ENCODE measurements at places on chromosomes 11 and 22.

- DNase-seq: no peak
Observed at GRCh38 chr11:115705200-115705599, 201.0 kb upstream of the CADM1 start.

DNA sequence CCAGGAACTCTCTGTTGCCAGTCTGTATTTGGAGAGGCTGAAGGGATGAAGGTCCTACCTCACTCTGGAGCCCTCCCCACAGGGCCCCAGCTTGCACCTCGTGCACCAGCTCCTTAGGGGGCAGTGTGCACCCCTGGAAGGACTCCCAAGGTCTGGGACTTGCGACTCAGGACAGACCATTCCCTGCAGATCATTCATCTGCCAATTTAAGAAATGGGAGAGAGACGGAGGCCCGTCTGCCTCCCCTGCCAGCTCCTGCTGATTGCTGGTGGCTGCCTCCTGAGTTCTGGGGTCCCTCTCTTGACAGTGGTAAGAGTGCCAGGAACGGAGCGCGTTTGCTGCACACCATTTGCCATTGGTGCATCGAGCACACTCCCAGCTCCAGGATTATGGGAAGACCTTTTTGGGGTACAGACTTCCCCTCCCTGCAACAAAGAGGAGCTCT is 27.4 kb upstream of the MALAT1 start:
- no peak for DNase-seq

- no peak for DNase-seq
Observed at GRCh38 chr11:92222701-92223100, 1.9 kb upstream of the FAT3 start.

DNA sequence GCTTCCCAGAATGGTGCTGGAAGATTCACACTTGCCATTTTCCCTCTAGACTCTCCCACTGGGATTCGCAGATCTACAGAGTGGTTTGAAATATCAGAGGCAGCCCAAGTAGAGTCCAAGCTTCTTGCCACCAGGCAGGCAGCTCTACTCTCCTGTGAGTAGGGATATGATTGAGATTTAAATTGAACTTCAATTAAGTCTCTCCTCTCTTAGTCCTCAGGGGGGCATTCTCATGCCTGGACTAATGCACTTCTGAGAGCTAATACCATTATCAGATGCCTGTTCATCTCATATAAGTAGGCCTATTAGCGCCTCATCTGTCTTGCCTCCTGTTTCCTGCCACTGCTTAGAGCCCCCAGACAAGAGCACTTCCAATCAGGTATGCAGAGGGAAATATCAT is 25.5 kb upstream of the AMPD3 start:
- DNase-seq: no peak

DNA sequence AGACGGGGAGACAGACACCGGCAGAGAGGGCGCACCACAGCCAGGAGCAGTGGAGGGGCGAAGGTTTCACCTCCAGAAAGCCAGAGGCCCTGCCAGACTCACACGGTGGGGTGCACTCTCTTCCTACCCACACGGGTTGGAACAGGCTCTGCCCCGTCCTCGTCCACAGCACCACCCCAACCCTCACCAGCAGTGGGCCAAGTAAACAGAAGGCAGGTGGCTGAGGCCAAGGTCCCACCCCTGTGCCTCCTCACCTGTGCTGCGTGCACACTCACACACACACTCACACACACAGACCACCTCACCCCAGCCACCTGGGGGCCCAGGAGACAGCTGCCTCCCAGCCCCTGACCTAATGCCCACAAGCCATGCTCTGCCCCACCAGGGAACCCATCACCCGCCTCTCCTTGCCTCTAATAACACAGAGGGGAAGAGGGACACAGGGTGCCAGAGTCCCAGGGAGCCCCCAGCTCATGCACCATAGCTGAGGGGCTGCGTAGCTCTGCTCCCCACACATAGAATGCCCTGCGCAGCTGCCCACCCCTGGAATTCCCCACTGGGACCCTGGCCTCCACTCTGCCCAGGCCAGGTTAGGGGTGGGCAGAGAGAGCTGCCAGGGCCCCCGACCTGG is 3.1 kb downstream of the CYB5R3 start:
- no peak for DNase-seq

GRCh38 chr11:62917906-62918502 is 3.2 kb downstream of the CHRM1 start:
- no peak for DNase-seq

DNA sequence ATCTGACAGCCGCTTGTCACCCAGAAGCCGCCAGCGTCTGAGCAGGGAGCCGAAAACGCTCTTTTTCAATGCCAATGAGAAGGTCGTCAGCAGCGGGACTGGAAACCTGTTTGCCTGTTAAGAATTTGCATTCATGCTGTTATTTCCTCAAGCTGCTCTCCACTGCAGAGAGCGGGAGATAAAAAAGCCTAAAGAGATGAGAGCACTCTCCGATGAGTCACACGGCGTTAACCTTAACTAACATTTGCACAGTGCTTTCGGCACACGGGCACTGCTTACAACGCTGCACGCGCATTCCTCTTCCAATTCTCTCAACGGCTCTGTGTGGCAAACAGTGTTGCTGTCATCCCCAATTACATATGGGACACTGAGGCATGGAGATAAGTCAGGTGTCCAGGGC is 40.0 kb upstream of the RTL6 start:
- DNase-seq: no peak

DNA sequence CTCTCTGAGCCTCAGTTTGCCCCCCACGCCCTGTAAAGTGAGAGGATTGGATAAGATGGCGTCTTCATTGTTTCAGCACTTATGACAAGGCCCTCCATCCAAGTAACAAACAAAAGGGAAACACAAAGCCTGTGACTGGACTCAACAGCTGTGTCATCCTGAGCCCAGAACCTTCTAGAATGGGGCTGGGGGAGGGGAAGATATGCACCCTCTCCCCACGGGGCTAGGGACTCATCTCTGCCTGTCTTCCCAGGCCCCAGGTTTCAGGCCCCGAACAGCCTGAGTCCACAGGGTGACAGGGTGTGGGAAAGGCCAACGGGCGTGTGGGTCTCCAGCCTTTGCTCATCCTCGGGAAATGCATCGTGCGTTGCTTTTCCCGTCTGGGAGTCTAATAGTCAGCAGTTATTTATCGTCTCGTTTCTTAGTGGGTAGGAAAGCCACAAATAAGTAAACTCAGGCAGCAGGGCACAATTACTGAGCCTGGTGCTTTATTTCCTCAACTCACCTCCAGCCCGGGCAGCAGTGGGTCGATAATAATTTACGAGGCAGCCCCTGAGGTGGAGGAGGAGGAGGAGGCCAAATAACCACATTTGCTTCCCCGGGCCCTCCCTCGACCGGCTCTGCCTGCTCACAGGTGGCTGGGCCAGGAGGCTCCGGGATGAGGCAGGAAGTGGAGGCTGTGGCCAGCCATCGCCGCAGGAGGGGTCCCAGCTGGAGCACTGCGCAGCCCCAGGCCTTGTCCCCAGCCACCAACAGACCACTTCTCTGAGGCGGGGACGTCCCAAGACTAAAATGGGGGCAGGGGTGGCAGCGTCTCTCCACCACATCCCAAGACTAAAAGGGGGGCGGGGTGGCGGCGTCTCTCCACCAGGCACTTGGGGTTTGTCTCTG is 54.4 kb downstream of the FLRT1 start:
- no peak for DNase-seq

DNA sequence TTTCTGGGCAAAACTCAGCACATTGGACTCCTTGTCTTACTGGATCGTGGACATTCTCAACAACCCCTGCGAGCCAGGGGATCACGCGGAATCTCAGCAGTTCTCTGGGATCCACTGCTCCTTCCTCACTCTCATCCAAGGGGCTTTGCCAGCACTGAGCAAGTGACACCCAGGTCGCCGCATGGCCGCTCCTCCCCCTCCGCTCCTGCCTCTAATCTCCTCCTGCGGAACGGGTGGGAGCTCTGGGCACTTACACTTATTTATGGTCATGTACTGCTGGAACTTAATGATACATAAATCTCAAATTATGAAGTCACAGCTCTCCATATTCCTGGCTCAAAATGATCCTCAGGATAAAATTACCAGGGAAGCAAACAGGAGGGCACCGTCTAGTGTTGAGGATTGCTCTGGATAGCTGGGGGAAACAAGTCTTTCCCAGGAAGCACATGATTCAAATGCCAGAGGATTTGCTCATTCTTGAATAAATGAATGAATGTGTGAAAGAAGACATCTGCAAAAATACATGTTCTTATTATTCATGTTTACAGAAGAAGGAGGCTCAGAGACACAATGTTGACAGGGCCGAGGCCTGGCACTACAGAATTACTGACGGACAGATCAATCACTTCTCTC is 1077.3 kb downstream of the TBC1D22A start:
- DNase-seq: no peak

DNA sequence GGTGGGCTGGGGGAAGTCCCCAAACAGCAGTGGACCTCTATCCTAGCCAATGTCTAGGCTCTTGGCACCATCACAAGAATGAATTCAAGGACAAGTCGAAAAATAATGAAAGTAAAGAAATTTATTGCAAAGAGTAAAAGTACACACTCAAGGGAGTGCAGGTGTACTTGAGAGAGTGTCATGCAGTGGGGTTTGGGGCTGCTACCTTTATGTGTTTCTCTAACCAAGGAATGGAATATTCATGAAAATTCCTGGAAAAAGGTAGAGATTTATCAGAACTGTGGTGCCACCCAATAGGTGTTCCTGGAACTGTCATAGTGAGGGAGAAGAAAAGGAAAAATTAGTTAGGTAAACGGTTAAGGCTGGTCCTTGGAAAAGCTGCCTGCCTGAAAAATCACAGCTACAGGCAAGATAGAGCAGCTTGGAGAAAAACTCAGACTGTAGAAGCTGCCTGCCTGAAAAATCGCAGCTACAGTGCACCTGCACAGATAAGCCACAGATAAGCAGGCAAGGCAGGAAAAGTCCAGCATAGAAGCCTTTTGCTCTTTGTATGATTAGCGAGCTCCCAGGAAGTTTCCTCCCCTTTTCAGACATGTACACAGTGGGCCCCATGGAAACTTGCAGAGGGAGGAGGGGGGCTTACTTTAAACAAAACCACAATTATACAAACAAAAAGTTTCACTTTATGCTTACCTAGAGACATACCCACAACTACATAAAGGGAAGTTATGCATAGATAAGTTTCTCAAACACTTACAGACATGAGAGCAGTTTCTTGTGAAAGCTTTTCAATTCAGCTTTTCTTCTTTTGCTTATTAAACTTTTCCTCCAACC is 71.4 kb upstream of the B3GNT6 start:
- peak; percentile 27 for DNase-seq

DNA sequence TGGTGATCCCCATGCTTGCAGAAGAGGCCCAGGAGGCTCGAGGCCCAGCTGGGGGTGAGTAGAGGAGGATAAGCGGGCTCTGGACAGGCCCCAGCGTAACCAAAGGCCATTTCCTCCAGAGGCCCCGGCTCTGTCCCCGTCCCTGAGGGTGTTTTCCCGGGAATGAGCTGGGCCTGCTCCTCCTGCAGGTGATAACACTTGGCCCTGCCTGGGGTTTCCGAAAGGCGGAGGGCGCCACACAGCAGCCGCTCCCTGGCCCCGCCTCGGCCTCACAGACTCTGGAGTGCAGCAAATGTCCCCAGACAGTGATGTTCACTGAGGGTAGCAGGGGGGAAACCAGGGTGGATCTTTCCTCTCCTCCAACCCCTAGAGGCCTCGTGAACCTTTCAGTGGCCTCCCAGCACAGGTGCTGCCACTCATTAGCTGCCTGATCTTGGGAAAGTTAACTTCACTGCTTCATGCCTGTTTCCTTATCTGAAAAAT is 10.5 kb upstream of the MGAT3 start:
- no peak for DNase-seq

DNA sequence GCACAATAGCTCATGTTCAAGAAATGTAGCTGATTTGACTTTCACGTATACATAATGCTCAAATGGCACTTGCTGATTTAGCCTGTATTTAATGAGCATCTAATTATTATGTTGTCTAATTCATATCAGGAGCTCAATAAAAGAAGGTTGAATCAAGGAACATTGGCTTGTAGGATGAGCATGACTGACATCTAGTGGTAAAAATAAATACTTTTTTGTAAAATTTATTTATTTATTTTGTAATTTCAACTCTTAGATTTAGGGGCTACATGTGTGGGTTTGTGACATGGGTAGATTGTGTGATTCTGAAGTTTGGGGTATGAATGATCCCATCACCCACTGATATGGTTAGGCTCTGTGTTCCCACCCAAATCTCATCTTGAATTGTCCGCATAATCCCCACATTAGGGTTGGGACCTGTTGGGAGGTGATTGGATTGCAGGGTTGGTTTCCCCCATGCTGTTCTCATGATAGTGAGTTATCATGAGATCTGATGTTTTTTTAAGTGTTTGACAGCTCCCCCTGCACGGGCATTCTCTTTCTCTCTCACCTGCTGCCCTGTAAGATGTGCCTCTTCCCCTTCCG is 1.7 kb upstream of the OR52E5 start:
- DNase-seq: no peak

- DNase-seq: no peak
Observed at GRCh38 chr11:111387363-111387762, 8.3 kb upstream of the POU2AF1 start.

- DNase-seq: no peak
Observed at GRCh38 chr11:61892085-61892370, 683 bp upstream of the FADS3 start.

GRCh38 chr11:76579752-76580151 is 90.8 kb downstream of the LRRC32 start:
- DNase-seq: no peak

DNA sequence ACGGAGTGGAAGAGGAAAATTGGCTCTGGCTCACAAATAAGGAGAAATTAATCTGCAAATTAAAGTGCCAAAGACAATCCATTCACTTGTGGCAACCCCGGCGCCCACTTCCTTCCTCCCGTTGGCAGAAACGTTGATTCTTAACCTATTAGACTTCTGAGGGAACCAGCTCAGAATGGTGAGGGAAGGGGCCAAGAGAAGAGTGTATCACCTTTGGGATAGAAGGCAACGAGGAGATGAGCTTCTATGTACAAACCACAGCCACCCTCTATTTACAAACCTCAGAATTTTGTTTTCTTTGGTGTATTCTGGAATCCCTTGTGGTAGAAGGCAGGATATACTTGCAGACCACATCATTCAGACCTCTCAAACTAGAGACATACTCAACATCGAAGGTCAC is 1.1 kb downstream of the MB start:
- DNase-seq: no peak

- no peak for DNase-seq
Observed at GRCh38 chr11:59416613-59417012, 9.6 kb downstream of the OR5A2 start.

DNA sequence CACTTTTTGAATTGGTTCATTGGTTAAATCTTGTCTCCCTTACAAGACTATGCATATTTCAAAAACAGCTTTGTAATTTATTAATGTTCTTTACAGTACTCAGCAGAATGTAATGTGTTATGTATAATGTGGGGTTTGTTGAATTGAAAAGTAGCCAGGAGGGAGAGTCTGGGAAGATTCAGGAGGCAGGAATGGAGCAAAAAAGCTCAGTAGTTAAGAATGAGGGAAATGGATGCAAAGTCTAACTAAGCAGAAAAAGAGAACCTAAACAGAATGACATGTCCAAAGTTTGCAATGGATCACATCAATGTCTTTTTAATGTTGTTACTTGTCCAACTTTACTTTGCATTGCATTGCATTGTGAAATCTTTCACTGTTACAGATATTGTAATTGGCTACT is 86.5 kb upstream of the CARD18 start:
- no peak for DNase-seq
